ENCODE measurements at places on chromosomes 2 and 18.

DNA sequence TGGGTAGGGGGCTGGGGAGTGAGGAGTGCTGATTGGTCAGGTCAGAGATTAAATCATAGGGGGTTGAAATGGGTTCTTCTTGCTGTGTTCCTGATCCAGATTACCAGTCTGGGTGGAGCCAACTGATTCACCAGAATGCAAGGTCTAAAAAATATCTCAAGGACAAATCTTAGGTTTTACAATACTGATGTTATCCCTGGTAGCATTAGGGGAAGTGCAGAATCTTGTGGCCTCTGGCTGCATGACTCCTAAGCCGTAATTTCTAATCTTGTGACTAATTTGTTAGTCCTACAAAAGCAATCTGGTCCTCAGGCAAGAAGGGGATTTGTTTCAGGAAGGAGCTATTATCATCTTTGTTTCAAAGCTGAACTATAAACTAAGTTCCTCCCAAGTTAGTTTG lies 289.2 kb upstream of the KYNU start:
- DNase-seq, result no peak

GRCh38 chr2:8149985-8150539 lies 531.8 kb upstream of the ID2 start:
- no peak for DNase-seq

- no peak for DNase-seq
These were observed 150.6 kb downstream of the RTN4 start for GRCh38 chr2:54899576-54900200.

DNA sequence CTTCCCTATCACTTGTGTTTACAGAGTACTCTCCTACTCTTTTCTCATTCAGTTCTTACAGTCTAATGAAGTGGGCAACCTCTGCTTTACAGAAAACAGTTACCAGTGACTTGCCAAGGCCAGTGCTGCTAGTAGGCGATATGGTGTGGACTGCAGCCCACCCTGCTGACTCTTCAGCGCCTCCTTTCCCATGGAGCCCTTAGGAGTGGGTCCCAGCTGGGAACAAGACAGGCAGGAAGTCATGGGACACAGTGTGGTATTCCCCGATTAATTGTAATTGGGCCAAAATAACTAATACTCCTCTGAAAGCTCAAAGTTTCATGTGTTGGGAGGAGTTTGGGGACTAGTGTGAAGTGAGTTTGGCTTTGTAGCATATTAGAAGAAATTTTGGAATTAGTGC lies 120.1 kb upstream of the EML6 start:
- DNase-seq, result no peak

DNA sequence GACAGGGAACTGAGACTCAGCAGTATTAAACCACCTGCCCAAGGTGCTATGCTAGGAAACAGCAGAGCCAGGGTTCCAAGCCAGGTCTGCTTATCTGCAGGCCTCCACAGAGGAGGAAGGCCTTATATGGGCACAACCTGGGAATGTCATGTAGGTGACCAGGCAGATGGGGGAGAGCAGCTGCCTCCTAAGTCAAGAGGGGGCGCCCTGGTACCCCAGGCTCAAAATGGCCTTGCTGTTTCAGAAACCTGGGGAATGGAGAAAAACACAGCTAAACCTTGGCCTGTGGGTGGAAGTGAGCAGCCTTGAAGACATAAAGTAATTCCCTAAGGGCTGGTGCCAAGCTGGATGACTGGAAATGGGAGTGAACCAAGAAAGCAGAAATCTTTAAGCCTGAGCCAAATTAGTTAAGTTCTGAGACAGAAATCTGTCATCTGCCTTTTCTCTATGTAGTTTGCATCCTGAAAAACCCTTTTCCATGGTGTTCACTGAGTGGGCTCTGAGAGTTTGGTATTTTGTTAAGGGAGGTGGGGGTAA lies 79.1 kb downstream of the MAPK4 start:
- DNase-seq, result no peak

- no peak for DNase-seq
These were observed 383.6 kb downstream of the DSEL start for GRCh38 chr18:67132919-67133318.

DNA sequence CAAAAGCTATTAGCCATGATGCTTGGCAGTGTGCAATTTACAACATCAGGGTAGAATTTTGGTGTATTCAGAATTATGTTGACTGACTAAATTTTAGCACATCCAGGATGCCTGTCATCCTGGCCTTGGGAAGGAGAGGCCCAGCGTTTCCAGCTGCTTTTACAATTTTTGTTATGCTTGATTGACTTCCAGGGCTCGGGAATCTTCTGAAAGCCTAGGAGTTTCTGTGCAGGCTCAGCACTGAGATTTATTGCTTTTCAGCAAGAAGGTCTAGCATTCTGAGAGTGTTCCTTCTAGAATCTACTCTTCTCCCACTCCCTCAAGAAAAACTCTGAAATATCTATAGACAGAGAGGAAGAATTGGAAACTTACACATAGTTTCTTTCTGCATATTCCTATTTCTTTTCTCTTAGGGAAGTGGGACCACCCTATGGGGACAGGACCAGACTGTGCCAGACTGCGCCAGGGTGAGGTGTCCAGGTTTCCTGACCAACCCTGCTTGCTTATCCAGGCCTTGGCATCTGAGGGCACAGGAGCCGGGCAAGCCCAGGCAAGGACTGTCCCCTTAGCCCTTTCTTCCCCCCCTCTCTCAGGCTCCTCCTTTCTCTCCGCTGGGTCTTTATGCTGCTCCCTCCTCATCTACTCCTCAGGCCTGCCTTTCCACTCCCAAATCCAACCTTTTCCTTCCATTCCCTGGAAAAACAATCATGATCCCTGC lies 26.9 kb downstream of the MAIP1 start:
- DNase-seq, result no peak

DNA sequence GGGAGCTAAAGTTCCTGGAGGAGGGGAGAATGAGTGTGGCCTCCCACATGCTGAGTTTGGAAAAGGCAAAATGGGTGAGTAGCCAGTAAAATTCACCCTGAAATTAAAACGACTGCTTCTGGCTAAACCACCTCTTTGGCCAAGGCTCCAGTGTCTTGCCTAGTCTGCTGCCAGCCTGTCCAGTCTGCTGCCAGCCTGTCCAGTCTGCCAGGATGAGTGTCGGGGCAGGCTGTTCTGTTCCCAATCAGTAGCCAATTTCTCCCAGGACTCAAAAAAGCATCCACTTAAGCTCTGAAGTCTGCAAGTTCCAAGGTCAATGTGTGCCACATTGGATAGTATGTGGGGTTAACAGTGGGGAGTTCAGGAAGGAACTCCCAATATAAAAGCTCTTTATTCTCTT lies 134.6 kb upstream of the KLHL29 start:
- DNase-seq, result no peak

DNA sequence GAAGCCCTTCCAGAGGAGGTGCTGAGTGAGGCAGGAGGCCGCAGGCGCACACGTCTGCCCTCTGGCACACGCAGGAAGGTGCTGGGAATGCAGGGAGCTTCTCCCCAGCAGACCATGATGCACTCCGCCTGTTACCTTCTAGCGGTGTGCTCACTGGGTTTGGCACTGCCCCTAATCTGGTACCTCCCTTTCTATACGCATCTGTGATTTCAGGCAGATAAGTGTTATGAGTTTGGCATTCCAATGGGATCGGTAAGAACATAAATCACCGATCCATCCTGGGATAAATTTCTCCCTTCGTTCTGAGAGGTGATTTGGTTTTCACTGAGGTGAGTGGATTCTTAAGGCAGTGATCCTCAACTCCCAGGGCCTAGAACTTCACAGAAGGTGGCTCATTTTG lies 34.6 kb downstream of the ODC1 start:
- no peak for DNase-seq

DNA sequence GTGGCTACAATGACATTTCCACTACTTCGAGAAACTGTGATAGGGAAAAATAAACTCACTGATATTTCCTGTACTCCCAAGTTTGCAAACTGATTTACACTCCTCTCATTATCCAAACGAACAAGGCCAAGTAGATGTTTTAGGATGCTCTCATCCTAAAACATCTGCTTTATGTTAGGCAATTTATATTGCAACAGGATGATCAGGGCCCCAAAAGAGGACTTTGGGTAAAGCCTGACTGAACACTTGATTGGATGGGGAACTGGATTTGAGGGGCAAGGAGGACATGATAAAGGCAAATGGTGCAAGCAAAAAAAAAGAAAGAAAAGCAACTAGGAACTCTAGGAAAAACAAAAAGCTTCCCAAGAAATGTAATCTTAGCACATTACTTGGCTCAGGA lies 2.1 kb upstream of the HES6 start:
- DNase-seq, result no peak

DNA sequence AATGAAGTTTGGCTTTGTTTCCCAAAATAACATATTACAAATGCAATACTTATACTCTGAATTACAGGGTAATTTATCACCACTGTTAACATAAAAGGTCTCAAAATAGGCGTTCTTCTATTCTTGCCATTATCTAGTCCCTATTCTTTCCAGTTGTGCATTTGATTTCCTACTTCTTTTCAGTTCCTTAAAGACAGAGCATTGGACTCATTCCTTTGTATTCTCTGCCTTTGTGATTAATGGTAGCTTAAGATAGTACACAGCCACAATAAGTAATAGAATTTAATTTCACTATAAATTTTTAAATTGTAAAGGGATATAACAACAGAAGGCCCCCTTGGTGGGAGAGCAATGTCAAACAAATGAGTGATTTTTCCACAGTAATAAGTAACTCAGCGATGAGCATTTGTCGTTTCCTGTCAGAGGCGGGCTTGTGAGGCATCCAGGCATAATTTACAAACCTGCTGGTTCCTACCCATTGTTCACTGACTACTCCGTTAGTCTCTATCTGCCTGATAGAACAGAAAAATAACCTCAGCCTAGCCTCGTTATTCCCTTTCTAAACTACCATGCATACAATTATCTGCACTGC lies 456.6 kb upstream of the REG3G start:
- no peak for DNase-seq

DNA sequence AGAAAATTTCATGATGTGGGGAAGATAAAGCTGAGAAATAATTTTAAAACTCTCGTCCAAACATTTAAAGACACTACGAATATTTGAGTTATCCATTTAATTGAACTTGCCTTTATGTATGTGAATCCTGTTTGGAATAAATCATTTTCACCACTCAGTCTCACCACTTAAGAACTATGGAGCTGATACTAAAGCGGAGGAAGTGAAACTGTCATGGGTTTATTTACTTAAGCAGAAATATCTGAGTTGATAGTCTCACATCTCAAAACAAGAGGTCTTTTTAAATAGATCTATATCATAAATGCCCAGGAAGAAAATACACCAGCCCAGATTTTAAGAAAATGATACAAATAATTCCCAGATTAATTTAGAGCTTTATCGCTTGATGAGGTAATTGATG lies 532.4 kb downstream of the ZNF804A start:
- DNase-seq, result no peak

GRCh38 chr2:188391354-188391753 lies 99.7 kb downstream of the GULP1 start:
- DNase-seq, result no peak

DNA sequence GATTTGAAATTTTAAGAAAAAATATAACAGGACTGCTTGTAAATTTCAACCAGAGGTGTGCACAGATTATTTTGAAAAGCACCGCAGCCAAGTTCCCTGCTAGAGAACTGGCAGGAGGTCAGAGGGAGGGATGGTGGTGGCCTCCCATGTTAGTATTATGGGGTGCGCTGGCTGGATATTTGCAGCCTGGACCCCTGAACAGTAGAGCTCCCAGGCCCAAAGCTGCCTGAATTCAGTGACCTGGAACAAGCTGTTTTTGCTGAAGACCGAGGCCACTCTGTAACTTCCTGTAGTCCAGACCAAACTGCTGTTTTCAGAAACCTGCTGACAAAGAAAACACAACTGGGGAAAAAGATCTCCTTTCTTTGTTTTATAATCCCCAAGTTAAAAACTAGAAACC lies 314.3 kb downstream of the TNS1 start:
- DNase-seq, result no peak

GRCh38 chr2:240959214-240959940 lies 39.0 kb upstream of the SNED1 start:
- DNase-seq, result no peak

GRCh38 chr2:3186766-3187165 lies 190.9 kb downstream of the EIPR1 start:
- no peak for DNase-seq

DNA sequence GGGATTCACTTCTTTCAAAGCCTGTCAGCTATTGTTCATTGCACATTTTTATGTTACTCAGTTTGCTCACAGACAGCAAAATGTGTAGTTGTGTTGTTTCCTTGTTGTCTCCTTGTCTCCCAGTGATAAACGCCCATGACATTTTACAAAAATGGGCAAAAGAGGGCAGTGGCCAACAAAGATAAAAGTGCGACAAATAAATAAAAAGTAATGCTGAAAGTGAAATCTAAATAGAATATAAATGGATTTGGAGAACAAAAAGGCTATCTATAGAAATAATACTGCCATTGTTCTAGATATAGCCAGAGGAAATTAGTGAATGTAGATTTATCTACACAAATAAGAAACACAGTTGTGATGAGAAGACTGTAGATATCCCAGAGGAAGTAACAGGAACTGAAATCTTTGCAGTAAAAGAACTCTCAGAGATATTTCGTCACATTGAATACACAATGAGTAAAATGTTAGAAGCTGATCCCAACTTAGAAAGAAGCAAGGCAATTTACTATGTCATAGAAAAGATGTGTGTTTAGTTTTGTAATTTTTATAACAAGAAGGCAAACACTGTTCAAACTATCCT lies 1186.2 kb upstream of the FAM98A start:
- no peak for DNase-seq

- DNase-seq, result no peak
These were observed 12.6 kb downstream of the SCN3A start for GRCh38 chr2:165191096-165191728.

- DNase-seq, result no peak
These were observed 413.6 kb downstream of the TGIF1 start for GRCh38 chr18:3863593-3863992.

DNA sequence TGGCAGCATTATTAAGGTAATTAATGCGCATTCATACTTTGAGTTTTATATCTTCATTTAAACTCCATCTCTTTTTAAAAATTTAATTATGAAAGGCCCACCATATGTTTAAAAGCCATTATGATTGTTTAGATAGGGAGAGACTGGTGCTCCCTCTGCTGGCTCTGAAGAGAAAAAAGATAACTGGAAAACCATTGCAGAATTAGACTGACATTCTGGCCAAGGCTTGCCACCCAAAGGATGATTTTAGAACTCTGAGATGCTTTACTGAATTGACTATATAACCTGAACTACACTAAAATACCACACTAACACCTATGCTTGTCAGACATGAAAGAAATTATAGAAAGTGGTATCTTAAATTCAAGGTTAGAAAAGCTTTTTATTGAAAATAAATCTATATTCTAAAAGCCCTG lies 127.6 kb upstream of the SPOPL start:
- DNase-seq, result no peak

- no peak for DNase-seq
These were observed 227.4 kb upstream of the MC4R start for GRCh38 chr18:60599995-60600394.

DNA sequence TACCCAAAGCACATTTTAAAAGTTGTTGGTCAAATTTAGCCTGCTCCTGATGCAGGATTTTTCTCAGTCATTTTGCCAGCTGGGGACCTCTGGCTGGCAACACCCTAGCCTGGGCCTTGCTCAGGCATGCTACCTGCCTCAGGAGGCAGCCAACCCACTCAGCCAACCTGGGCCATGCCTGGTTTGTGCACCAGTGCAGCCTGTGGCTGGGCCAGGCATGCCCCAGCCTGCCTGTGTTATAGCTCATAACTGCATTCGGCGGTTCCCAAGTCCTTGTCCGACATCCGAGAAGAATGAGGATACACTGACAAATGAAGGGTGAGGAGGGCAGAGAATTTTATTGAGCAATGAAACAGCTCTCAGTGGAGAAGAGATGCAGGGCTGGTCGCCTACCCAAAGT lies 608.0 kb downstream of the SUCLG1 start:
- DNase-seq, result no peak

GRCh38 chr2:124805060-124805459 lies 780.0 kb downstream of the CNTNAP5 start:
- no peak for DNase-seq

- no peak for DNase-seq
These were observed 4.0 kb upstream of the GLS start for GRCh38 chr2:190876631-190877030.
